Fibroblast of skin of right quadriceps (primary cell): ENCODE measurements at places on chromosomes 3 and 15.

DNA sequence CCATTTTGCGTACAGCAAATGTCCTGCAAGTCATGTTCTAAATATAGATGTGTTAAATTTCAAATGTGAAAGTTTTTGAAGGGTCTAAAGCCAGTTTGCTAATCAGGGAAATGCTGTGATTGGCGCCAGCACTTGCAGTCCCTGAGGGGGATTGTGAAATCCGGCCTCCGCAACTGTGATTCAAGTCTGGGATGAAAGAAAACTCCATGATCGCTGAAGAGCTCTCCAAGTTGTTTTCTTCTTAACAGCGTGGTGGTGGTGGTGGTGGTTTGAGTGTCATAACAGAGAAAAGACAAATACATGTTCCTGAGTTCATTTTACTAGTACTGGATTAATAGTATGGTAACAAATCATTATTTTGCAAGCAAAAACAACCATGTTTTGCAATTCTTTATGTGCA, 51.8 kb downstream of the MITF start:
- DNase-seq: peak; percentile 76

- DNase-seq: peak; percentile 6
Measured at GRCh38 chr15:97745481-97746071, 214.9 kb upstream of the ARRDC4 start.

DNA sequence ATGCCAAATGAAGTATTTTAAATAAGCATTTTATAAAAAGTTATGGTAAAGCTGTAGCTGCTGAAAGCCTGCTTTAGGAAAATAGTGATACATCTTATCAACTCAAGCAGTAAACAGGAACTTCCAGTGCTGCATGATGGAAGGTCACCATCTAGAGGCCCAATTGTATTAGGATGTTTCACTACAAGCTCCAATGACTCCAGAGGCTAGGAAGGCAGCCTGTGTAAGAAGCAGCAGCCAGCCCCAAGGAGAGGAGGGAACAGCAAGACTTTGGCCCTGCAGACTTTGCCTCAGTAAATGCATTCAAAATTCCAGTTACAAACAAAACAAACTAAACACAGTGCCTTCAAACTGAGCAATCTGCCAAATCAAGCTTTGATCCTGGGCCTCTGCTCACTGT, 32.1 kb downstream of the ILDR1 start:
- no peak for DNase-seq

DNA sequence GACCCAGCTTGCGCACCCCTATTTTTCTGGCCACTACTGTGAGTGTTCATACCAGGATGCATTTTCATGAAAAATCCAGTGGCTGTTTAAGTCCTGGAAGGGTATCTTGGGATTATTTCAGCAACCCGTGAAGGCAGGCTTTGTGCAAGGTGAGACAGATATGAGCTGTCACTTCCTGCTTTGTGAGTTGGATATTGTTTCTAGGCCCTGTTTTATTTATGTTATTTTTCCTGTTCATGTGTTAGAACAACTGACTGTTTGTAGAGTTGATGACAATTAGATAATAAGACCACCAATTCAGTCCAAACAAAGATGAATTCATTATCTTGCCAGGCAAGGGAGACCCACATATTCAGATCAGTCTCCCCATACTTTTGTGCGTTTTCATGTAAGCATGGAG, 42.5 kb downstream of the ZBTB38 start:
- no peak for DNase-seq
